Renal cortex interstitium (tissue), 15 donors: ENCODE measurements at places on chromosomes 1 and 21.

- DNase-seq: no peak
These were observed 194.4 kb downstream of the EIF4G3 start for GRCh38 chr1:20982316-20982715.

- DNase-seq: no peak
These were observed 189.4 kb downstream of the NCAM2 start for GRCh38 chr21:21187579-21187978.

DNA sequence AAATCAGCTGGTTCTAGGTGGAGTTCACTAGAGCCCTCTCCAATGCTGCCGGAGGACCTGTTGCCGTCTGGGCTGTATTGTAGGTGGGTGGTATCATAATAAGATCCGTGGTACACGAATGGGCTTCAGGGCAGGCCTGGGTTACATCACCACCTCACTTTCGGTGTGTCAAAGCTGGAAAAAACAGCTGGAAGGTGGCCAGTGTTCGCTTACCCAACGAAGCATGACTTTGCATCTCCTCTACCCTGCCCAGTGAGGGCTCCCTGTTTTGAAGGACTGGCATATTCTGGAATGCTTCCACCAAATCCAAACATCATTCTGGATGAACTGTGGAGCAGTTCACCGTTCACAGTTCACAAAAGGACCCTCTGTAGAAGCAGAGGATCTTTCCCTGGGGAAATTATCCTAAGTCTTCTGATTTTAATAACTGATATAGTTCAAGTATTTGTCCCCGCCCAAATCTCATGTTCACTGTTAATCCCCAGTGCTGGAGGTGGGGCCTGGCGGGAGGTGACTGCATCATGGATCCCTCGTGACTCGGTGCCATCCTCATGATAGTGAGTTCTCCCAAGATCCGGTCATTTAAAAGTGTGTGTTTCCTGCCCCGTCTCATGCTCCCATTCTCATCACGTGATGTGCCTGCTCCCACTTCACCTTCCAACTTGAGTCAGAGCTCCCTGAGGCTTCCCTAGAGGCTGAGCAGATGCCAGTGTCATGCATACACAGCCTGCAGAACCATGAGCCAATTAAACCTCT is 429.0 kb downstream of the KIF26B start:
- DNase-seq: no peak

DNA sequence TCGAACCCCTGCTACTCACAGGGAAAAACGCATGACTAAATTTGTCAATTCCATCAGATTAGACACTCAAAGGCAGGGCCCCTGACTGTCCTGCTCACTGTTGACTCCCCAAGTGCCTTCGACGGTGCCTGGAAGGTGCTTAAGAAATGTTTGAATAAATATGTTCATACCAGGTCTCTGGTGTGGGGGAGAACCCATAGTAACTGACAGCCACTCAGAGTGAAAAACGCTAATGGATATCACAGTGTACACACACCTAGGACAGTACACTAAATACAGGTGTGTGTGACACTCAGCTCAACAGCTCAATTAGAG is 39.7 kb upstream of the WASF2 start:
- no peak for DNase-seq

DNA sequence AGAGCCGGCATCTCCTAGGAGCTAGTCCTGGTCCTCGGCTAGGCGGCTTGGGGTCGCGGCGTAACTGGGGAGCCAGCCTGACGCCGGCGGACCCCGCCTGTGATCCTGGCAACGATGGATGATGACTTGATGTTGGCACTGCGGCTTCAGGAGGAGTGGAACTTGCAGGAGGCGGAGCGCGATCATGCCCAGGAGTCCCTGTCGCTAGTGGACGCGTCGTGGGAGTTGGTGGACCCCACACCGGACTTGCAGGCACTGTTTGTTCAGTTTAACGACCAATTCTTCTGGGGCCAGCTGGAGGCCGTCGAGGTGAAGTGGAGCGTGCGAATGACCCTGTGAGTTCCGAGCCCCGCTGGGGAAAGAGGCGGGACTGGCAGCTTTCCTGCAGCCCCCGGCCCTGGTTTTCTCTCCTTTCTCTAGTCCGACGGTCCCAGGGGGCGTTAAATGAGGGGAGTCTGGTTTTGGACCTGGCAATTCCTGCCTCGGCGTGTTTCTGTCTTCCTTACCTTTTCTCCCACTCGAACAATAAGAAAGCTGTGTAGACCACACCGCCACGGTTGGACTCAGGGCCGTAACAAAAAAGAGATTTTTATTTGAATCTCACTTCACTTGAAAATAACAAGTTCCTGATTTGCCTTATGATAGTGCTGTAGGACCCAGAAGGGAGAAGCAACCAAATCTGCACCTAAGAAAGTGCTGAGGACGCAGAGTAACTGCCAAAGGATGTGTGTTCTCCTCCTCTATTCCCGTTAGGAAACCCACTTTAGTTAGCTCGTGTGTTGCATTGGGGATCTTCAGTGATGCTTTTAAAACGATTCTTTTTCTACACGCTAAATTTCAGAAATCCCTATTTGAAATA is at the start of gene SPRTN:
TSS of gene SPRTN (plus strand) at position 24 of the 859 bp plus-strand sequence. CDS start at position 115, 91 bp downstream.
- DNase-seq: no peak
